ENCODE measurements at places on chromosomes 1 and 21. TPM values are rescaled to one million over a fixed set of nuclear protein-coding genes. Genes with fewer than 3 reads are reported as not detected.
A peak's percentile ranks its signal among the peaks of the same experiment; 100 is the strongest.

Gene ACTRT2
- not detected for total RNA-seq

DNA sequence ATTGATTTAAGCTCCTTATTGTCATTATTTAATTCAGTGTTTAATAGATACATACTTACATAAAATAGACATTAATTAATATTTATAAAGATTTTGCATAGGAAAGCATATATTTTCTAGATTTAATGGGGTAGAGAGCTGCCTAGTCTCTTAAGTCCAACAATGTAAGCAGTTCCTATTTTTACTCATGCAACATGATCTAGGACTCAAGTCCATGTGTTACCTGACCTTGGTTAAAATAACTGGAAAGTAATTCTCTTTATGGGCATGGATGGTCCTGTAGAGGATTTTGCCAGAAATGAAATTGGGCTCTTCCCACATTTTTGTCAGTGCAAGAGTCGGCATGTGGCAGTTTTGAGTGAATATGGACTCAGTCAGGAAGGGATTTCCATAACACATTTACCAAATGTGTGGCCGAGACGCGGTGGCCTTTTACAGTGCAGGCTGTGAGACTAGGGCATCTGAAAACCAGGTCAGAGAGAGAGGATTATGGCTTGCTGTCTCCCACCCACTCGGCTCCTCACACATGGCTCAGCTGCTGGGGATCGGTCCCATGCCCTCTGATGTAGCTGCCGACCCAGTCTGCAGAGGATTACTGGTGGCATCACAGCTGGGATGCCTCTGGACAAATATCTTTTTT, 6.2 kb upstream of the KIF1B start:
- H3K4me1 ChIP-seq: no peaks in the 10 kb centered on the region
- DNase-seq: peak; percentile 29
- H3K36me3 ChIP-seq: no peaks in the 10 kb centered on the region
- no peak overlapping the region for H3K27ac ChIP-seq

Gene USP21
- 19.0 TPM for total RNA-seq

Gene ARHGEF16
- total RNA-seq: 7.8 TPM

Gene ELF3
- total RNA-seq: 6.9 TPM

Gene MROH9
- not detected for total RNA-seq

- no peaks in the 10 kb centered on the region for H3K36me3 ChIP-seq
- no peak overlapping the region for H3K27ac ChIP-seq
- DNase-seq: no peak
These were observed 4.3 kb downstream of the INSRR start for GRCh38 chr1:156854634-156855033.

Gene KIAA0040
- total RNA-seq: not detected

Gene PIK3CD
- 5.0 TPM for total RNA-seq

DNA sequence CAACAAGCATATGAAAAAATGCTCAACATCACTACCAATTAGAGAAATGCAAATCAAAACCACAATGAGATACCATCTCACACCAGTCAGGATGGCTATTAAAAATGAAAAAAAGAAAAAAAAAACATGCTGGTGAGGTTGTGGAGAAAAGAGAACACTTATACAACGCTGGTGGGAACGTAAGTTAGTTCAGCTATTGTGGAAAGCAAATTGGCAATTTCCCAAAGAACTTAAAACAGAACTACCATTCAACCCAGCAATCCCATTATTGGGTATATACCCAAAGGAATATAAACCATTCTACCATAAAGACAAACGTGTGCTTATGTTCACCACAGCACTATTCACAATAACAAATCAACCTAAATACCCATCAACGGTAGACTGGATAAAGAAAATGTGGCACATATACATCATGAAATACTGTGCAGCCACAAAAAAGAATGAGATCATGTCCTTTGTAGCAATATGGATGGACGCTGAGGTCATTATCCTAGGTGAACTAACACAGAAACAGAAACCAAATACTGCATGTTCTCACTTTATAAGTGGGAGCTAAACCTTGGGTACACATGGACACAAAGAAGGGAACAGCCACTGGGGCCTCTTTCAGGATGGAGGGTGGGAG, 49.5 kb downstream of the LYST start:
- H3K27me3 ChIP-seq: no peaks in the 10 kb centered on the region
- no peak for DNase-seq
- no peaks in the 10 kb centered on the region for H3K36me3 ChIP-seq
- peaks cover 26% of the 10 kb centered on the region for H3K4me1 ChIP-seq

- no peaks in the 10 kb centered on the region for H3K36me3 ChIP-seq
- no peak for DNase-seq
- H3K4me3 ChIP-seq: no peak overlapping the region
- H3K4me1 ChIP-seq: no peaks in the 10 kb centered on the region
These were observed 14.8 kb upstream of the PTPRC start for GRCh38 chr1:198623752-198624647.
